Activated CD8-positive, alpha-beta memory T cell treated with anti-CD3 and anti-CD28 coated beads, Interleukin-2, amount 10 ng/mL, durations not matched to agents 7 days and 5 days (primary cell): ENCODE measurements at places on chromosomes 5 and 9. TPM values are rescaled to one million over a fixed set of nuclear protein-coding genes. Genes with fewer than 3 reads are reported as not detected.

The CSF1R gene
- 0.26 TPM for total RNA-seq

The RNF180 gene
- total RNA-seq: not detected

The TCF7 gene
- 7.9 TPM for total RNA-seq

The NTNG2 gene
- 14.5 TPM for total RNA-seq

The ADAMTS13 gene
- 2.7 TPM for total RNA-seq

The MTAP gene
- 44.9 TPM for total RNA-seq

GRCh38 chr9:115888131-115888530 lies 265.5 kb upstream of the PAPPA start:
- H3K4me1 ChIP-seq: no peaks in the 10 kb centered on the region
- H3K36me3 ChIP-seq: no peaks in the 10 kb centered on the region
- DNase-seq: no peak
- H3K27me3 ChIP-seq: no peaks in the 10 kb centered on the region

GRCh38 chr5:102867992-102868662 lies 113.0 kb downstream of the PAM start:
- peaks cover 10% of the 10 kb centered on the region for H3K4me1 ChIP-seq
- H3K4me3 ChIP-seq: no peak overlapping the region
- peaks cover 15% of the 10 kb centered on the region for H3K36me3 ChIP-seq
- no peak for DNase-seq

DNA sequence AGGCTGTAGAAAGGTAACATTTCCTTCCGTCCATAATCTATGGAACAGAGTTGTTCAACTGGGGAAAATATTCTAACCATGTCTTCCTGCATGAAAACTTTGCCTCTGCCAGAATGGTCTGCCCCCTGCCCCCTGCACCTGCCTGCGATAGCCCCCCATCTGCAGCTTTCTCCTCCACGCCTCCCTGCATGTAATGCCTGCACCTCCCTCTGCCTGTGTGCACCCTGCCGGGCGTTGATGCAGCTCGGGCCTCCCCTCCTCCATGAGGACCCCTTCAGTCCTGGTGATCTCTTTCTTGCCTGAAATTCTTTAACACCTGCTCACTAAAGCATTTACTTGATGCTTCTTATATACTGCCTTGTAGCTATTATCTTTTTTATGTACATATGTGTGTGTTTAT lies 266.2 kb downstream of the ARHGEF28 start:
- peaks cover 42% of the 10 kb centered on the region for H3K27me3 ChIP-seq
- DNase-seq: no peak
- no peak overlapping the region for H3K4me3 ChIP-seq
- H3K4me1 ChIP-seq: peaks cover 15% of the 10 kb centered on the region
- no peak overlapping the region for H3K27ac ChIP-seq

- H3K27ac ChIP-seq: no peak overlapping the region
- H3K36me3 ChIP-seq: no peaks in the 10 kb centered on the region
- H3K4me1 ChIP-seq: no peaks in the 10 kb centered on the region
- DNase-seq: peak; percentile 34
- H3K4me3 ChIP-seq: no peak overlapping the region
Observed at GRCh38 chr5:133120156-133120750, 68.4 kb downstream of the HSPA4 start.

DNA sequence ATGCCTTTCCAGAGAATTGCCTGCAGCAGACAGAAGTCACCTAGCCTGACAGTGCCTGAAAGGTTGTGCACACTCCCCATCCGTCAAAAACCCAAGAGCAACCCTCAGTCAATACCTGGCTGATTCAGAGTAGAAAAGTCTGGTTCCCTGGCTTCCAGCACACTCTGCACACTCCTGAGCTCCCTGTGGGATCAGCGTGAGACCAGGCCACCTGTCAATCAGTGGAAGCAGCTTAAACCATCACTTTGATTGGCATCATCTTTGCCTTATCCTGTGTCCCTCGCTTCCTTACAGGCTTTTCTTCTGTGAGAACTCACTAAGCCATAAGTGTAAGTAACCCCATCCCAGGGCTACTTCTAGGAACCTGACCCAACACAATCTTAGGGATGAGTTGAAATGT lies 109.8 kb downstream of the ACTL7B start:
- H3K4me3 ChIP-seq: no peak overlapping the region
- no peaks in the 10 kb centered on the region for H3K4me1 ChIP-seq

DNA sequence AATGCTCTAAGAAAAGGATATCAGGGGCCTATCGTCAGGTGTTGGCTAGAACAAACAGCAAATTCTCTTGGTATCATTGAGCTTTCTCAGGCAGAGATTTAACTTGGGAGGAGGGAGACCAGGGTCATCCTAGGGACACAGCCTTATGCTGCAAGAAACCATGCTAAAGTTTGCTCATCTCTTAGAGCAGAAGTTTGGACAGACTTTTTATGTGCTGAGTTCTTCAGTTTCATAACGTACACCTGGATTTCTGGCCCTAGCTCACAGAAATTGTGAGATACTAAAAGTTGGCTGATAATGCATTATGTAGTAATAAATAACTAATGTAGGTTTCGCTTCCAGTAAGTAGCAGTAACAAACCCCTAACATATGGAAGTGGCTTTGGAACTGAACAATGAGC lies 1359.8 kb upstream of the CDH9 start:
- H3K4me3 ChIP-seq: no peak overlapping the region
- H3K27me3 ChIP-seq: no peaks in the 10 kb centered on the region
- no peak overlapping the region for H3K27ac ChIP-seq
- H3K4me1 ChIP-seq: no peaks in the 10 kb centered on the region
- no peak for DNase-seq
- no peaks in the 10 kb centered on the region for H3K36me3 ChIP-seq

- no peaks in the 10 kb centered on the region for H3K4me1 ChIP-seq
- no peak for DNase-seq
- peaks cover 29% of the 10 kb centered on the region for H3K36me3 ChIP-seq
- no peak overlapping the region for H3K4me3 ChIP-seq
Observed at GRCh38 chr9:131608493-131609037, 63.2 kb downstream of the PRRT1B start.

DNA sequence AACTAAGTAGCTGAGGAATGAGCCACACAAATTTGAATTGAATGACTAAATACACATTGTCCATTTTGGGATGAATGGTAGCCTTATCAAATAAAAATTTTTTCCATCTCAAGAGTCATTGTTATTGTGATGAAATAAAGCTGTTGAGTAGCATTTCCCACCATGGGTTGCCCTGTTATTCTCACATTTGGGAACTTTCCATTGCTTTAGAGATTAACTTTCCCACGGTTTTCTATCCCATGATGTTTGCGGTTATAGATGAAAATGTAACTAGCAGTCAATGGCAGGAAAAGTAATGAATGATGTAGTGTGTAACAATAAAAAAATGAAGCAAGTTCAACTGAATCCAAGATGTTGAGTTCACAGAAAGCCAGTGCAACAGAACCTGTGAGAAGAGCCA lies 59.9 kb upstream of the PLPP1 start:
- peaks cover 10% of the 10 kb centered on the region for H3K27me3 ChIP-seq
- H3K4me1 ChIP-seq: peaks cover 18% of the 10 kb centered on the region
- no peak overlapping the region for H3K27ac ChIP-seq
- H3K4me3 ChIP-seq: no peak overlapping the region

DNA sequence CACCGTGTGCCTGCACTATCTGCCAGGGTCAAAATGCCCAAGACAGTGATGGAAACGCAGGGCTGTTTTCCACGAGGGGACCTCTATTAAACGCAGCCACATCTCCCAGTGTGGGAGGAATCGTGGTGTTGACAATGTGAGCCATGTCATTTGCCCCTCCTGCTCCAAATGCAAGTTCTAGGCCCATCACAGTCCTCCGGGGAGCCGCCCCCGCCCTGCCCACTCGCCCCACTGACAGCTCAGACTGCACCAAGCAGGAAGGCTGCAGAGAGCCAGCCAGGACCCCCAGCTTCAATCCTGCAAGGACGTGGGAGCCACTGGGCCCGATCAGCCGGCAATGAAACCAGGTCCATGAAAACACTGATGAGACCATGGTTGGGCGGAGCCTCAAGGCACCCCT lies 85.9 kb downstream of the VAV2 start:
- no peaks in the 10 kb centered on the region for H3K27me3 ChIP-seq
- DNase-seq: no peak
- no peaks in the 10 kb centered on the region for H3K4me1 ChIP-seq
- H3K4me3 ChIP-seq: no peak overlapping the region

DNA sequence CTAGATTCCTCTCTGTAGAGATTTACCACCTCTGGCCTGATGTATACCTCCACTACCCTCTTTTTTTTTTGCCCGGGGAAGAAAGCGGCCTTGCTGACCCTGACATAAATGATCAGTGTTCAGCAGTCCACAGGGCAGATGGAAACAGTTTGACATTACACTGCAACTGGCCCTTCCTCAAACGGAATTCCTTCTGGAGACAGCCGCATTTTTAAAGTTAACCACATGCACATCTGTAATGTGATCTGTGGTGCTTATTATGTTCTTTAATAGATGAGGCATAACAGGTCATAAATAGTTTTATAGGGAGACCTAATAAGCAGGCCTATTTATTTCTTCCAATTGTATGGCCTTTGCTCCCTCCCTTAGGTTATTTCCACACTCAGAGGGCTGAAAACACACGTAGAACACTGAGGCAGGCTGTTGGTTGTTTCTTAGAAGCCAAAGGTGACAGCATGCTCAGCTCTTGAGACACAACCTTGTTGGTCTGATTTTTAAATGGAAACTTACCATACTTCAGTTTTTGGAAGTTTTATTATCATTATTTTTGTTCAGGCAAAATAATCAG lies 84.0 kb upstream of the APC start:
- no peak for DNase-seq
- no peaks in the 10 kb centered on the region for H3K36me3 ChIP-seq
- H3K27me3 ChIP-seq: peaks cover 10% of the 10 kb centered on the region
- no peaks in the 10 kb centered on the region for H3K4me1 ChIP-seq

- no peak for DNase-seq
- H3K4me3 ChIP-seq: no peak overlapping the region
- H3K36me3 ChIP-seq: peaks cover 9% of the 10 kb centered on the region
- no peaks in the 10 kb centered on the region for H3K27me3 ChIP-seq
Observed at GRCh38 chr9:130610862-130611707, 31.7 kb downstream of the FUBP3 start.

DNA sequence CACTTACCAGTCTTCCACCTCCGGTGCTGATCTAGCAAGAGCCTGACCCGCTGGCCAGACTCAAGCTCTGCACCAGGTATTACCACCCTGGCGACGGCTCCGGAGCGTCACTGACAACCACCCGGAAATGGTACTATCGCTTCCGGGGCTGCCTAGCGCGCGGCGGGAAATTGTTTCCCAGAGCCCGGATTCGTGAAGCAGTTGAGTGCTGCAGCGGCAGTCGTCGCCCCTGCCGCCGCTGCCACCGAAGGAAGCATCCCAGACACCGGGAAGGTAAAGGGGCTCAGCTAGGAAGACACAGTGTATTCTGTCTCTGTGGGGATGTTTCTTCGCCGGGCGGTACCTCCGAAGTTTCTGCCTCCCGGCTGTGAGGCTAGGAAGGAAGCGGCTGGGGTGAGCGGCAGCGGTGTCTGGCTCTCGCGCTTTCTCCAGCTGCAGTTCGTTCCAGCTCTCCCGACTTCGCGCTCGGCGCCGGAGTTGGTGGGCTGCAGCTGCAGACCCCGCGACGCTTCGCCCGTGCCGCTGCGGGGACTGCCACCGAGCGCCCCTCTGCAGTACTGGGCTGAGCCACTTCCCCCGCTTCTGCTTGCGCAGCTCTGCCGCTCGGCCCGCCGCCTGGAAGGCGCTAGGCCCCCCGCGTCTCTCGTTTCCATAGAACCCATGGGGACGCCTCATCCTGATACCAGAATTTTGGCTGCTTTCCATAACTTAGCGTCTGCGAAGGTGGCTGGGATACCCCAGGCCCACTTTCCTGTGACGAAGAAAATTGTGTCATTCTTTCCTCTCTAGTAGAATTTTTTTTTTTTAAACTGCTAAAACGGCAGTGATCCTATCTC lies at the start of the genes KIAA0825 and SLF1:
KIAA0825 (minus strand) TSS at position 112 of the 836 bp plus-strand sequence. CDS start 81,478 bp downstream, outside the sequence.
SLF1 (plus strand) TSS at position 177 of the 836 bp plus-strand sequence. CDS start 10,142 bp downstream, outside the sequence.
- peaks cover 6% of the 10 kb centered on the region for H3K36me3 ChIP-seq
- peak within 1 kb of the TSS; percentile 88 for H3K4me3 ChIP-seq

DNA sequence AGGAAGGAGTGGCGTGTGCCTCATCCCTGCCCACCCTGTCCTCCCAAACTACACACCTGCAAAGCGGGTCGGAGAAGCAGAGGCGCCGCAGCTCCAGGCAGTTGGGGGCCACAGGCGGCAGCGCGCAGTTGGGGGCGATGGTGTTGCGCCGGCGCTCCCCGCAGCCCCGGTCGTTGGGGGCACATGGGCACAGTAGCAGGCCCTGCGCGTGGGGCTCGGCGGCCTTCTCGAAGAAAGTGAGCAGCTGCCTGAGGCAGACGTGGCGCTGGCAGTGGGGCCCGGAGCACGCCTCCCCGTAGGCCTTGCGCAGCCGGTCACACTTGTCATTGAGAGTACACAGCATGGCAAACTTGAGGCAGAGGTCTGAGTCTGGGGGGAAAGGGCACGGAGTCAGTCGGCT lies 16.8 kb downstream of the GFRA3 start:
- peaks cover 10% of the 10 kb centered on the region for H3K27me3 ChIP-seq
- no peak overlapping the region for H3K4me3 ChIP-seq
- no peaks in the 10 kb centered on the region for H3K36me3 ChIP-seq

DNA sequence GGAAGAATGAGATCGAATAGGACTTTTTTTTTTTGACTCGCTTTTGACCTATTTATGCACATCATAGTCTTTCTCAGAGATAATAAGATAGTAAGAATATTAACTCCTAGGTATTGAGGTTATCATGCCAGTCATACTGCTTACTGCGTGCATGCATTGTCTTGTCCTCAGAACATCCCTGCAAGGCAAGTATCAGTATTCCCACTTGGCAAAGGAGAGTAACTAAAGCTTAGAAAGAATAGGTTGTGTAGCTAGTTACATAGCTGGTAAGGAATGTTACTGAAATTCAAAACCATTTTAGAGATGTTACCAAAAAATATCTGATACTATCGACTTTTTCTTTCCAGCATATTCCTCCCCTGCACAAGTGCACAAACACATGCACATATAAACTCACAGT lies 296.1 kb upstream of the CLINT1 start:
- no peak for DNase-seq
- no peaks in the 10 kb centered on the region for H3K27me3 ChIP-seq
- no peak overlapping the region for H3K4me3 ChIP-seq
- no peaks in the 10 kb centered on the region for H3K4me1 ChIP-seq
- no peaks in the 10 kb centered on the region for H3K36me3 ChIP-seq

GRCh38 chr5:150780187-150780692 lies 1.7 kb downstream of the SMIM3 start:
- peak overlapping the region; percentile 94 for H3K27ac ChIP-seq
- H3K4me1 ChIP-seq: peaks cover 72% of the 10 kb centered on the region
- H3K36me3 ChIP-seq: peaks cover 14% of the 10 kb centered on the region
- no peaks in the 10 kb centered on the region for H3K27me3 ChIP-seq
- peak; percentile 80 for DNase-seq
- peak overlapping the region; percentile 99 for H3K4me3 ChIP-seq

DNA sequence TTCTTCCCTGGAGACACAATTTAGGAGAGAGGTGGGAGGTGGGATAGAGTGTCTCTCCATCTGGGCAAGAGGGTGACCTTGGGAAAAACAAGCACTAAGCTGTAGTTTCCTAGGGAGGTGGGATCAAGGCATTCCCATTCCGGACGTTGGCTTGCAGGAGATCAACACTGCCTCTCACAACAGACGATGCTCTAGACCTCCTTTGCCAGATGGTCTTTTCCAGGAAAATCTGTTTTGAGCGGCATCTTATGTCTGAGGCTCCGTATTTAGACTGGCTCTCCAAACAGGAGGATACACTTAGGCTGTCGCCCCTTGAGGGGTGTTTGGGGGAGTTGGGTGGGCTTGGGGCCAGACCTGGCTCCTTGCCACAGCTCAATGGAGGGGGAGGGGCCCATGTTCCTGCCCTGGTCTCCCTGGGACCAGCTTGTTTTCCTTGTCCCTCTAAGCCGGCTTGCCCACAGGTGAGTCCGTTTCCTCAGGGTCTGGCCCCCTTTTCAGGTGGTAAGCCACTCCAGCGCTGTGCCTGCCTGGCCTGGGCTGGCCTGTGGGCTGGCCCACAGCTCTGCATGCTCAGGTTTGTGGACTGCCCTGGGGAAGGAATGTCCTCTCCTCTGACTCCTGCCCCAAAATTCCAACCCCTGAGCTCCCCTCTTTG lies 2.4 kb downstream of the PSD2 start:
- H3K36me3 ChIP-seq: no peaks in the 10 kb centered on the region
- no peak overlapping the region for H3K4me3 ChIP-seq
- DNase-seq: no peak
- peaks cover 3% of the 10 kb centered on the region for H3K4me1 ChIP-seq
- peaks cover 74% of the 10 kb centered on the region for H3K27me3 ChIP-seq
